ENCODE measurements at places on chromosomes 11 and 22.

DNA sequence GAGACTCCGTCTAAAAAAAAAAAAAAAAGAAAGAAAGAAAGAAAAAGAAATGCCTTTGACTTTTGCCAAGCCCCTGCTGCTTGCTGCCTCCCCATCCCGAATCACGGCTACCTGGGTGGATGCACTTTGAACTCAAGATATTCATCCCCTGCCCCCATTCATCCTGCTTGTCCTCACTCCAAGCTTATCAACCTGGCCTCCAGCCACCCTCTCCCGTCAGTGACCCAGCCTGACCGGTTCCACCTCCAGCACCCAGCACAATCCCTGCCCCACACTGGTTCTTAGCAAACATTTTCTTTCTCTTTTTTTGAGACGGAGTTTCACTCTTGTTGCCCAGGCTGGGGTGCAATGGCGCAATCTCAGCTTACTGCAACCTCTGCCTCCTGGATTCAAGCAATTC, 44.4 kb downstream of the CYTH4 start:
- DNase-seq = no peak

DNA sequence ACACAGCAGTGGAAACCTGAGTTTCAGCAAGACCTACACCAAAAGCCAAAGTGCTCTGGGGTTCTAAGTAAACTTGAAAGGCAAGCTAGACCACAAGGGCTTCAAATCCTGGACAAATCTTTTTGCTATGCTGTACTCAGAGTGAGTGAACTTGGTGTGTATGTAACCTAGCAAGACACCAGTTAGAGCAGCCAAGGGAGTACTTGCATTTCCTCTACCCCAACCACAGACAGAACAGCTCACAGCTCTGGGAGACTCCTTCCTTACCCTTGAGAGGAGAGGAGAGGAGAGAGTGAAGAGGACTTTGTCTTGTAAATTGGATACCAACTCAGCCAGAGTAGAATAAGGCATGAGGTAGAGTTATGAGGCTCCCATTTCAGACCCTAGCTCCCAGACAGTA, 71.4 kb downstream of the CTSC start:
- no peak for DNase-seq

- DNase-seq = no peak
Measured at GRCh38 chr22:27591060-27591459, 210.5 kb downstream of the MN1 start.

- DNase-seq = peak; percentile 77
Measured at GRCh38 chr11:12318791-12319438, 58.5 kb upstream of the PARVA start.

DNA sequence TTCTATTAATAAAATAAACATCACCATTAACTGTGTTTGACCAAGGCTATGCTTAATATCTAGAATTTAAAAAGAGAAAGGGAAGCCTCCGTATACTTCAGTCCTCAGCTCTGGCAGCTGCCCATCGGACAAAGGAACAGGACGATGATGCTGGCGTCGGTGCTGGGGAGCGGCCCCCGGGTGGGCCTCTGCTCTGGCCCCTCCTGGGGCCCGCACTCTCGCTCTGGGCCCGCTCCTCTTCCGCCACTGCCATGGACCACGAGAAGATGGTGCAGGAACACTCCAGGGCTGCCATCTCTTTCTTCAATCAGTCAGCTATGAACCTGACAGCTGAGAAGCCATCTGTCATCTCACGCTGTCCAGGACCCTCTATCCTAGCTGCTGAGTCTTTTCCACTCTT, 25.3 kb downstream of the PDHX start:
- DNase-seq = no peak

- DNase-seq = peak; percentile 61
Measured at GRCh38 chr11:33692013-33692504, 8.6 kb downstream of the C11orf91 start.

DNA sequence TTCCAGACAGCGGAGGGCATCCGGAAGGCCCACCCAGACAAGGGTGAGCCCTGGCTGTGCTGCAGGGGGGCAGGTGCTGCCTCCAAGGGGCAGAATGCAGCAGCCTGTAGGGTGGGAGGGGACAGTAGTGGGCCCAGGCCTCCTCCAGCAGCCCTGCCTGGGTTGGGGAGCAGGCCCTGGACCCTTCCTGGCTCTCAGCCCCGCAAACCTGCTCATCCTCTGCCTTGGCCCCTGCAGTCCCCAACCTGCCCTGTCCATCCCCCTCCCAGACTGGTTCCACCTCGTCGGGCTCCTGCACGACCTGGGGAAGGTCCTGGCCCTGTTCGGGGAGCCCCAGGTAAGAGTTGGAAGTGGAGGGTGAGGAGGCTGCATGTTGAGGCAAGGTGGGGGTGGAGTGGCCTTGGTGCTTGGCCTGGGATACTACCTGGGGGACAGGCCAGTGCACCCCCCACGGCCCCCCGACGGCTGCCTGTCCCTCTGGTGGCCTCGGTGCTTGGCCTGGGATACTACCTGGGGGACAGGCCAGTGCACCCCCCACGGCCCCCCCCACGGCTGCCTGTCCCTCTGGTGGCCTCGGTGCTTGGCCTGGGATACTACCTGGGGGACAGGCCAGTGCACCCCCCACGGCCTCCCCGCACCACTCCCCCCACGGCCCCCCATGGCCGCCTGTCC, 1.5 kb downstream of the MIOX start:
- DNase-seq = no peak

DNA sequence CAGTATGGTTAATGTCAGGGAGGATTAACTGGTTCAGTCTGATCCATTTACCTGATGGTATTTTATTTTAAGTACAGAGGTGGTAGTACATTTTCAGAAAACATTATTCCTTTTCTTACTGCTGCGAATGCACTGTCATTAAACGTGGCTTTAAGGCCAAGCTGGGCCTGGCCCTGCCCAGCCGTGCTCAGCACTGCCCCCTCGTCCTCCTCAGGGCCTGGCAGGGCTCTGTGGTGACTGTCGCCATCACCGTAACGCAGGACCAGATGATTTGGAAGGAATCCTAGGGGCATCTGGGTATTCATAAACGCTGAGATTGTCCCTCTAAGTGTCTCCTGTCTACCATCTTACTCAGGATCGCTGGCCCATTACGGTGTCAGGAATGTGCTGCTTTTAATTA, 302.0 kb downstream of the TBC1D22A start:
- no peak for DNase-seq

- no peak for DNase-seq
Measured at GRCh38 chr11:119786431-119787073, 57.6 kb upstream of the NECTIN1 start.

DNA sequence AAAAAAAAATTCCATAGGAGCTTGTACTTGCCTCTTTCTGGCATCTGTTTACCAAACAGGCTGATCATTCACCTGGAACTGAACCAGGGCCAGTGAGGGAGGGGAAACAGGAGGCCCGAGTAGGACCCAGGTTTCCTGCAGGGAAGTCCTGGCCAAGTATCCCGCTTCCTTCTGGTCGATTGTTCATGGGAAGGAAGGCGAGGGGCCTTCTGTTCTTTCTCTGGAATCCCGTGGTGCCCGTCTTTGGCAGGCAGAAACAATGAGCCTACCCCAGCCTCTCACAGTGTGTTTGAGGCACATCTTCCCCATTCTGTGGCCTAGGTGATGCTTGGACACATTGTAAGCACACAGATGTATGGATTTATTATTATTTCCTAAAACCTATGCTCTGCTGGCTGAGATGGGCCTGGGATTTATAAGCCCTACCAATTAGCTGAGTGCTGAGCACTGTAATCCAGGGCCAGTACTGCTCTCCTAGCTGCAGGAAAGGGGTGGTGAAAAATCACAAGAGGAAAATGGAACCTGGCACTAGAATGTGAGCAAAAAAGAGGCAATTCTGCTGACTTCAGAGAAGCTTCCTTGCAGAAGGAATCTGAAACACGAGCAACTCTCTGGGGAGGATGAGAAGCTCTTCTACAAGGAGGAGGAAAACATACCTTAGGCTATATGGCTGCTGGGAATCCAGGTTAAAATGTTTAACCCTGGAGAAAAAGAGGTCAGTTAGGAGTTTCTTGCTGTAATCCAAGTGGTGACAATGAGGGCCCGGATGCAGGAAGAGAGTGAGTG, 53.5 kb downstream of the PRR5L start:
- DNase-seq = no peak

GRCh38 chr11:210122-210802, 2.8 kb downstream of the RIC8A start:
- DNase-seq = no peak

DNA sequence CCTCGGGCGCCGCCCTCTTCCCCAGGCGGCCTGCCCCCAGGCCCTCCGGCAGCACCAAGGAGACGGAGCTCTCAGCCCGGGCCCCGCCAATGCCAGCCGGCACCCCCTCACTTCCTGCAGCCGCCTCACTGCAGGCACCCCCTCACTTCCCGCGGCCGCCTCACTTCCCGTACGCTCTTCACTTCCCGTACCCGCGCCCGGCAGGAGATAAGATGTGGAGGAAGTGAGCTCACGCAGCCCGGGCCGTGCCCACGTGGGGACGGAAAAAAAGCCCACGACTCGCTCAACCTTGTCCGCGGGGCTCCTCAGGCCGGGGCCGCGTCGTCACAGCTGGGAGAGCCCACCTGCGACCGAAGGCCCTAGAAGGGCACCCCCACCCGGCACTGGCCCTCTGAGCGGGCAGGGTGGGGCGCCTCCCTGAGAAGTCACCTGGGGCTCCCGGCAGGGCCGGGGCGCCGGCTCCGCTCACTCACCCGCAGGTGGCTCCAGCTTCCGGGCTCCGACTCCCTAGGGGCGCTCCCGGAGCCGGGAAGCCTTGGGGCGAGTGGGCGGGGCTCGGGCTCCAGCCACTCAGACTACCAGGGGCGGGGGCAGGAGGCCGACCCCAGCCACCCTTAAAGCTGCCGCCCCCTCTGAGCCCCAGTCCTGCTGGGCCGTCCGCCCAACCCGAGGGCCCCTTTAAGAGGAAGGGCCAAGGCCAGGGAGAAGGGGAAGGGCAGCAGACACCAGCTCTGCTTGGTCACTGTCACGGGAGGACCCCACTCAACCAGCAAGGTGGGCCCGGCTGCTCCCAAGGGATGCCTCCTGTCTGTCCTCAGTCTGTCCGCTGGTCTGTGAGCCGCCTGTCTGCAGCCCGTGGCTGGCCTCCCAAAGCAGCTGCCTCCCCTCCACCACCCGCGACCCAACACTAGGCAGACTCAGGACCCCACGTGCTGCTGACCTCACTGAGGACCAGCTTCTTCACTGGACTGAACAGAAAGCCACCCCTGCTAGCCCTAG, 31.4 kb downstream of the PISD start:
- DNase-seq = no peak

GRCh38 chr11:89487016-89487415, 4.2 kb downstream of the NOX4 start:
- no peak for DNase-seq

GRCh38 chr11:59076876-59077571, 9.1 kb upstream of the GLYATL1B start:
- DNase-seq = no peak

DNA sequence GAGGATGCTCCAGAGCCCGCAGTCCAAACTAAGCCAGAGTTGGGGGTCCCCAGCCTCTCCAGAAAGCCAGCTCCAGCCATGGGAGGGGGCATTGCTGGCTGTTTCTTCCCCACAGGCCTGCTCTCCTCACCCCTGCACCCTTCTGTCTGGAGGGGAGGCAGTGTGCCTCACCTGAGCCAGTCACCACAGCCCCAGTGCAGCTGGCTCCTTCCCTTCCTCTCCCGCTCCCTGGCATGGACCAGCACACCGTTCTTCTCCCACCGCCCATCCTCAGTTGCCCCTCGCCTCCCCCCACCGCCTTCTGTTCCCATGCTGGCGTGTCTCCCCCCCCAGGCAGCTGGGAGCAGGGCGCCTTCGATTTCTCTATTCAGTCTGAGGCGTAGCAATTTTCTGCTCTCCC, 110.5 kb upstream of the THY1 start:
- no peak for DNase-seq

GRCh38 chr22:34897126-34897525, 168.8 kb upstream of the ISX start:
- no peak for DNase-seq

DNA sequence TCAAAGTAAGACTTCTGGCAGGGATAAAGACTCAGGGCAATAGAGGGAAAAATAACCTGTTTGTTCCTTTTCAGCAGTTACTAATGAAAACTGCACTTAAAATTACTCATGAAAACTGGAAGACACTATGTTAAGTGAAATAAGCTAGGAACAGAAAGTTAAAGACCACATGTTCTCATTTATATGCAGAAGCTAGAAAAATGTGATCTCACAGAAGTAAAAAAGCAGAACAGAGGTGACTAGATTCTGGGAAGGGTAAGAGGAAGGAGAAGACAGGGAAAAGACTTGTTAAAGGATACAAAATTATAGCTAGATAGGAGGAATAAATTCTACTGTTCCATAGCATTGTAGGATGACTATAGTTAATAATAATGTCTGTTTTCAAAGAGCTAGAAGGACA, 22.2 kb downstream of the HPS5 start:
- DNase-seq = no peak

- no peak for DNase-seq
Measured at GRCh38 chr11:63883791-63884190, 33.2 kb downstream of the RCOR2 start.

- no peak for DNase-seq
Measured at GRCh38 chr22:24685531-24686190, 82.7 kb downstream of the GGT1 start.

DNA sequence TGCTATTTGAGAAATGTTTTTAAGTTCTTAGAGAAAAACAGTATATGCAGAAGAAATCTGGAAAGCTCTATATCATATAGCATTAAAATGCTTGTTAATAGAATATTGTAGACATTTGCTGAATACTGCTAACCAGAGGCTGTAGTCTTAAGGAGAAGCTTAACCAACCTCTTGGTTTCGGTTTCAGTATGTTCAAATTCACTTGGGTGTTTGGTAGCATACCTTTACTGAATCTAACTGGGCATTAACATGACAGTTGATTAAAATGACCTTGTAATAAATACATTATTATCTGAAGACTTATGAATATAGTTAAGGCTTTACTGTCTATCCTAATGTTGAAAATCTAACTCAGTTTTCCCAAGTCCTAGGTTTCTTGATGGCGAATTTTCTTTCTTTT, 5.4 kb downstream of the PCF11 start:
- DNase-seq = no peak

DNA sequence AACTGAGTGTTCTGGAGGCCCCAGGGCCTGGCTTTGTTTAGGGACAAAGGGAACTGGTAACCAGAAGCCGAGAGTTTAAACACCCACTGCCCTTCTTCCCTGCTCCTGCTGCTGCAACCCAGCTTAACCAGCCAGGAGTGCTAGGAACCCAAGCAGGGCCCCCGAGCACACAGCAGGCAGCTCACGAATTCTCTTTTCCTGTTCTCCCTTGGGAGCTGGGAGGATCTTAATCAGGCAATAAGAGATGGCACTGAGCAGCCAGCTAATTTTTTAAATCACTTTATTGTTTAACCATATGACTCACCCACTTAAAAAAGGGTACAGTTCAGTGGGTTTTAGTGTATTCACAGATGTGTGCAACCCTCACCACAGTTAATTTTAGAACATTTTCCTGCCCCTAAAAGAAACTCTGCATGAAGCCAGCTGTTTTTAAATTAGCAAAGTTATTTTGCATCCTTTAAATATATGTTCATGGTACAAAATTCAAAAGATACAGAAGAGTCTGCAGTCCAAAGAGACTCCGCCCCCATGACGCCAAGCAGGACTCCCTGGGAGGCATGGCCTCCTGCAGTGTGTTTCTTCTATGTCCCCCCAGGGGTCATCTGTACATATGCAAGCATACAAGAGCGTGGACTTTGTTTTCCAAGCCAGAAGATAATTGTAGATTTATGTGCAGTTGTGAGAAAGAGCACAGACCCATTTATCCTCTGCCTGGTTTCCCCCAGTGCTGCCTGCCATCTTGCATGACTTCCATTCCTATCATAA, 18.9 kb upstream of the PPP6R3 start:
- no peak for DNase-seq

- no peak for DNase-seq
Measured at GRCh38 chr11:47136327-47136726, 40.4 kb downstream of the ARFGAP2 start.

All from NCI-H2107 (cell line).